ENCODE measurements at places on chromosomes 11 and 22. TPM values are rescaled to one million over a fixed set of nuclear protein-coding genes. Genes with fewer than 3 reads are reported as not detected.
A peak's percentile ranks its signal among the peaks of the same experiment; 100 is the strongest.

GRCh38 chr11:118684187-118684586 lies 4.7 kb upstream of the TREH start:
- DNase-seq, result no peak

DNA sequence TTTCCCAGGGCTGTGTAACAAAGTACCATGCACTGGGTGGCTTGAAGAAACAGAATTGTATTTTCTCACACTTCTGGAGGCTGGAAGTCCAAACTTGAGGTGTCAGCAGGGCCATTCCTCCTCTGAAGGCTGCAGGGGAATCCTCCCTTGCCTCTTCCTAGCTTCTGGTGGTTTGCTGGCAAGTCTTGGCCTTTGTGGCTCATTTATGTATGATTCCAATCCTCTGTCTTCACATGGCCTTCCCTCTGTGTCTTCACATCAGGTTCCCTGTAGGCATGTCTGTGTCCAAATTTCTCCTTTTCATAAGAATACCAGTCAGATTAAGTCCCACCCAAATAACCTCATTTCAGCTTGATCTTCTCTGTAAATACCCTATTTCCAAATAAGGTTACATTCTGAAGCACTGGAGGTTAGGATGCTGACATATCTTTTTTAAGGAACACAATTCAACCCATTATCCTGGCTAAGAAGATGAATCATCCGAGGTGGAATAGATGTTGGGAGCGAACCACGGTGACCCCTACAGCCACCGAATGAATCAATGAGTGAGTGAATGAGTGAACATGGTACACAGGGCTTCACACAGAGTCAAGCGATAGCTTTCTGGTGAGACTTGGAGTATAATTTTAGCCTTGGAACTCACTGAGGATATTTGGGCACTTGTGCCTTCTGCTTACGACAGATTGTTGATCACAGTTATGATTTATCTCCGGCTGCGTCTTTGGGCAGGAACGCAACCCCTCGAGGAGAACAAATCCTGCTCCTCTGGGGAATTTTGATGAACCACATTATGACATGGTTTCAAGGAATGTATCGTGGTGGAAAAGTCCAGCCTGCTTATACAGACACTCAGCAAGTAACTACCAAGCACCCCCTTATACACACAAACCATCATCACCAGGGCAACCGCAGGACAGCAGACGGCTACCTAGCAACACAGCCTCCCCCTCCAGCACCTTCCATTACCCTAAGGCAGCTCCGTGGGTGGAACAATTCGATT lies 34.3 kb upstream of the MICAL2 start:
- no peak for DNase-seq

Gene CCDC73
- total RNA-seq, result not detected

Gene KCNJ4
- 0.82 TPM for total RNA-seq

DNA sequence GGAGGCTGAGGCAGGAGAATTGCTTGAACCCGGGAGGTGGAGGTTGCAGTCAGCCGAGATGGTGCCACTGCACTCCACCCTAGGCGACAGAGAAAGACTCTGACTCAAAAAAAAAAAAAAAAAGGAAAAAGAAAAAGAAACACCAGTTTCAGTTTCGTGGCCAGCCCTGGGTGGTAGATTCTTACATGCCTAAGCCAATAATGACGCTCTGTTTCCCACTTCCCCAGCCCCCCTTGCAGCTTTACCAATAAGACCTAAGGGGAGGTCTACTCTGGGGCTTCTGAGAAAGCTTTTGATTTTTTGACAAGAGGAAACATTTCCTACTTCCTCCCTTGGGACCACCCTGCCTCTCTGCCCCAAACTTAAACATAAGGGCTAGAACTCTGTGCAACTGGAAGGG lies 30.0 kb upstream of the PTPRJ start:
- no peak for DNase-seq

DNA sequence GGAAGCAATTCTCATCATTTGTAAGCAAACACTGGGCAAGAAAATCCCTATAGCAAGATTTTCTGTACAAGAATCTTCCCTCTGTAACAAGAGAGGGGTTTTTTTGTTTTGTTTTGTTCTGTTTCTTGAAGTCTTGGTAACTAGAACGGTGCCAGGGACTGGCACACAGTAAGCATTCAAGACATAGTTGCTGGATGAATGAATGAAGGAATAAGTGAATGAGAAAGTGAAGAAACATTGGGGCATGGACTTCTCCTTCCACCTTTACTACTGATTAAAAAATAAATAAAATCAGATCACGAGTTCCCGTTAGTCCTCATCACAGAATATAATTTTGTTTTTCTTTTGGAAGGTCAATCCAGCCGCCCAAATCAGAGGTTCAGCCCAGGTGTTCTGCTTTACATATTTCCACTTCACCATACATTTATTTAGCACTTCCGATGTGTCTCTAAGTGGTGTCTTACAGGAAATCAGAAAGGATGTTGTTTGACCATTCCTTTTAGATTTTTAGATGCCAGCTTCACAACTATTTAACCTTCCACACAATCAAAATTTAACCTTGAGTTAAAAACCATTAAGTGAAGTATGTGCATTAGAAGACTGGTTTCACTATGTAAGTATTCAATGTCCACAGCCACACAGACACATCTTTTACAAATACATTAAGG lies 281.2 kb downstream of the CADM1 start:
- DNase-seq, result no peak

DNA sequence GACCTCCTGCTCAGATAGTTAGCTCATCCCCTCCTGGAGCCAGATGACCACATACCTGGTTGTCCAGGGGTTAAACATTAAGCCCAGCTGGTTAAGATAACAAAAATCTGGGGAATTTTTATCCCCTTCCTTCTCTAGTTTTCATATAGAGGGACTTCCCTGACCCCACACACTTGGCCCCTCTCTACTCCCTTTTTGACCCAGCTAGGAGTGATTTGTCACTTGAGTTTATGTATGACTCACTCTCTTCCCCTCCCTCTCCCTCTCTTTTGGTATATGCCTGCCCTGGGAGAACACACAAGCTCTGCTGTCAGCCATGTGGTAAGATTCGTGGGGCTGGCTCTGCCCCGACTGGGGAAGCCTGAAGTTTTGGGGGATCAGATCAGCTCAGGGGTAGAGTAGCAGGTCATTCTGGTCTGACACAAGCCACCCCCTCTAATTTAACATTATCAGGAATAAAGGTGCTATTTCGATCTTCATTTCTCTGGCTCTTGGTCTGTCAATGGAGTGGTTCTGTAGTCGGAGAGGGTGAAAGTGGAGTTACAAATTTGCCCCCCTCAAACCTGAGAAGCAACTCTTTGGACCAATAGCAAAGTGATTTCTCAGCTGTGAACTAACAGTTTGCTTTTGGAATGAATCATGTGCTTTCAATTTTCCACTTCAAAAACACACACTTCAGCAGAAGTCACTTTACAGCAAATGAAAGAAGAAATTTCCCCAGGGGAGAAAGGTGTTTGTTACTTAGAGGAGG lies 415.3 kb upstream of the CADM1 start:
- DNase-seq, result no peak

GRCh38 chr11:130508913-130509312 lies 60.5 kb downstream of the ADAMTS15 start:
- no peak for DNase-seq

GRCh38 chr11:124748481-124749343 lies 3.3 kb downstream of the VSIG2 start:
- no peak for DNase-seq

Gene FADS1
- 184 TPM for total RNA-seq

GRCh38 chr22:36990457-36990856 lies 28.8 kb downstream of the TST start:
- no peak for DNase-seq

DNA sequence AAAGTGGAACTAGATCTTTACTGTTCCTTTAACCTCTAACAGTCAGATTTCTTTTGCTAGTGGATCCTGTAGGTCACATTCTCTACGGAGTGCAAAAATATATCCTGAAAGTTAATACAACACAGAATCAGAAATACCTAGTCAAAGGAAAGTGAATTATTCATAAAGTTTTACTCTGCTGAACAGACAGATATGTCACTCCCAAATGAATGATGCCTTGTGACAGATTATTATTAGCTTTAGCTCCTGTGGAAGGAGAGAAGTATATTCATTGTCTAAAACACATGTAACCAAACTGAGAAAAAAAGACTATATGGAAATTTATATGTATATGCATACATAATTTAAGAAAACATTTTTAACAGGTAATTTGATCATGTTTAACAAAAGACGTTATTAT lies 1497.2 kb upstream of the RAG2 start:
- no peak for DNase-seq

GRCh38 chr22:49765951-49766350 lies 61.7 kb downstream of the BRD1 start:
- no peak for DNase-seq

DNA sequence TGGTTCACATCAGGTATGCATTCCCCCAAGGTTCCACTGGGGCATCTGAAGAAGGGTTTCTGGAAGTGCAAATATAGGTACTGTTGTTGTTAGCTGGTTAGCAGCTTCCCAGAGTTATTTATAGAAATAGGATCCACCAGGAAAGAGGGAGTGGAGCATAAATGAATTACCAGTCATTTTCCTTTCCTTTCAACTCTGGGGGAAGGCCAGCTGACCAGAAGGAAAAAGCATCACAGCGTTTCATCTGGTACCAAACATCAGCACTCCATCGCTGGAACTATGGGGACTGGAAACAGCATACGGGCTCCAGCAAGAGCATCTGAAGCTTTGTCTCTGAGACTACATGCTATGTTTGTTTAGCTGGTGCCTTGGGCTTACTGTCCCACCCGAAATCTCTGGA lies 378.2 kb upstream of the NARS2 start:
- no peak for DNase-seq

GRCh38 chr22:28146401-28147314 lies 227.6 kb upstream of the PITPNB start:
- no peak for DNase-seq

DNA sequence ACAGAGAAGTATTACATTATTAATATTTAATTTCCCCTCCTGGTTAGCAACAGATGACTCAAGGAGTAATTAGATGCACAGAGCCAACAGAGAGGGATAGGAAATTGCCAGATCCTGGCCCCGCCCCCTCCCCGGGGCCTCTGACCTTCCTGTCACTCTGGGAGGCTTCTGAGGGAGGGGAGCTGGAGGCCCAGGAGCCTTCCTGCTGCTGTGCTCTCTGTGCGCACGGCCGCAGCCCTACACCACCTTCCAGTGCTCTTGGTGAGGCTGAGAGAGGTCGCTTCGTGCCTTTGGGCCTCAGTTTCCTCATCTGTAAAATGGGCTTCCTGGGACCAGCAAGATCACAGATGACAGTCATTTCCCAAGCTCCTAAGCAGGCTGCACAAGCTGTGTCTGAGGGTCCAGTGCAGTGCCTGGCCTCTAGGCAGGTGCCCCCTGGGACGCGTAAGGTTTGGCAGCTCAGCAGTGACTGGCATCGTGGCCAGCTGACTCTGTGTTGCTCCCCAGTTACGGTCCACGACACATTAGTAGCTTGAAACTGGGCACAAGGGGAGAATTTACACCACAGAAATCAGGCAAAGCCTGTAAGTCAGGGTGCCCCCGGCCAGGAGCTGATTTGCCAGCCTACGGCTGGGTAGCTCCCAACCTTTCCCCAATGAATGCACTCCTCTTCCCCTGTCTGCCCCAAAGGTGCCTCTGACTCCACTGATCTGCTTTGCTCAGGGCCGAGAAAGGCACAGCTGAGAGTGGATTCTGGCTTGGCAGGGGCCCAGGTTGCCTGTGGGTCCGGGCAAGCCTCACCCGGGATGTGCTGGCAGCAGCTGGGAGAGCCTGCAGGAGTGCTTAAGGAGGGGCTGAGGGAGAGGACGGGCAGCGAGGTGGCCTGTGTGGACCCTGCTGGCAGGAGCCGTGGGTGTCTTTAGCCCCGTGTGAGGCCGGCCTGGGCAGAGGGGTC lies 2.3 kb downstream of the ADORA2A start:
- no peak for DNase-seq

DNA sequence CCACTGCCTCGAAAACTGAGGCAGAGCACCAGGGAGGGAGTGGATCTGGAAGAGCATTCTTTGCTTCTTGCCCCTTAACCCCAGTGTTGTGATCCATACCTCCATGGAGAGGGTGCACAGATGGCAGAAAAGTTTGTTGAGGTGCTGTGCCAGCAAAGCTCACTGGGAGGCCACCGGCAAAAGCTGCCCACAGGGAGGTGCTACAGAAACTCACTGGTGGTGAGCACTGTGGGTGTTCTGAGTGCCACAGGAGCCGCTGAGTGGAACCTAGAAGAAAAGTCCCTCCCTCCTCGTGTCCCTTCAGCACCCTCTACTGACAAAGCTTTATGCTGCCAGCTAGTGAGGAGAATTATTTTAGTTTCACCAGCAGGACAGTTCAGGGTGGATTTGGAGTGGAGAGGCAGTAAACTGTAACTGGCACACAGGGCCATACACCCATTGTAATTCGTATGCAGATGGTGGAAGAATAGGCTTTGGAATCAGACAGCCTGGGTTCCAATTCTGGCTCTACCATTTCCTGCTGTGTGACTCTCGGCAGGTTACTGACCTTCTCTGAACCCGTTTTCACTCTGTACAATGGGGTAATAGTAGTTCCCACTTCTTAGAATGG lies 84.6 kb downstream of the SWAP70 start:
- DNase-seq, result peak; percentile 65

Gene DDX10
- 31.0 TPM for total RNA-seq

Gene RHOD
- 6.6 TPM for total RNA-seq

Gene CEP164
- 26.0 TPM for total RNA-seq

Gene HTR3A
- not detected for total RNA-seq

Gene WNT11
- total RNA-seq, result 0.59 TPM

Gene FJX1
- total RNA-seq, result 53.3 TPM

DNA sequence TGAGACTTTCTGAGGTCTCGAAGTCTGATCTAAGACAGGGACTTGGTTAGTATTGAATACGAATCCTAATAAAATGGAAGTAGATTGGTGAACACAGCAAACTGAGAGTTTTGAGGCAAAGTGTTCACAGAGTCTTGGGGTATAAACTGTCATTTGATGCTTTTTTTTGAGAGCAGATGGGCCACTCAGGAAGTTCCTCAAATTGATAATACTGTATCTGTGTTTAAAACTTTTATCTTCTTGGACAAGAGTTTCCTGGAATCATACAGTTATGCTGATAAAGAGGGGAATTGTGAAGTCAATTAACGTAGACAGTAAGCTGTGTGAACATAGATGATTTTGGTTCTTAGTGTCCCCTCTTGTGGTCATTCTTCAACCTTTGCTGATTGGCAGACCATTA lies 80.0 kb upstream of the CLPB start:
- DNase-seq, result no peak

Gene DSCAML1
- 0.06 TPM for total RNA-seq

GRCh38 chr11:94769880-94770279 lies 1.7 kb downstream of the AMOTL1 start:
- DNase-seq, result no peak

GRCh38 chr22:40594346-40594745 lies 42.2 kb downstream of the MRTFA start:
- DNase-seq, result no peak

- peak; percentile 91 for DNase-seq
Observed at GRCh38 chr11:129750343-129751292, 65.0 kb upstream of the TMEM45B start.

- no peak for DNase-seq
Observed at GRCh38 chr11:45089251-45089650, 57.2 kb upstream of the PRDM11 start.

DNA sequence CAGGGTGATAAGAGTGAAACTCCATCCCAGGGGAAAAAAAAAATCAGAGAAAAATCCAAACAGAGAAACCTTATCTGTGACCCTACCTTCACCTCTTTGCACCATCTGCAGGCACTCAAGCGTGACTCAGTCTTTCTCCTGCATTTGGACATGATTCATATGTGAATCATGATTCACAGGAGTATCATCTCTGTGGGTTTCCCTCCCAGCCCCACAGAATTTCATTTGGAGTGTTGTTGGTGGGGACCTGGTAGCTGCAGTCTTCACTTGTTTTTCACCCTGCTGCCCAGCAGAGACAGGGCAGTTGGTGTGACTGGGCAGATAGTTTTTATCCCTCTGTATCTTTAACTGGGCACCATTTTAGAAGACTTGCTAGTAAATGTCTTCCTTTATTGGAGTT lies 75.7 kb downstream of the DEPDC5 start:
- DNase-seq, result no peak
